Sciatic nerve (tissue), 2 donors: ENCODE measurements at places on chromosomes 3 and 15.

DNA sequence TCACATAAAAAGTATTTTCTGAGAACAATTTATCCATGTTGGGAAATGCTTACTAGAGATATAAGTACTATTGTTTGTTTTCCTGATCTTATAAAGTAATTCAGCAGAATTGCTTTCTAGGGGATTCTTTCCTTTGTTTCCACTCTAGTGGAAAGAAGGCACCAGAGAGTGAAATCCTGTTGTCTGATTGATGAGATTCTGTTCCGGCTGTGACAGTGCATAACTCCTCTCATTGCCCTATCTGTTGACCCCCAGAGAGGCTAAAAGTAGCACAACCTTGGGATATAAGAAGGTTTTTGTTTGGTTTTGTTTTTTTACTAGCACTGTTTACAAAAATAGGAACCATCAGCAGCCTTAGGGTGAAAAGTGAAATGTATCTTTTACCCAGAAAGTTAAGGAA, 114.1 kb downstream of the ALCAM start:
- DNase-seq = no peak

DNA sequence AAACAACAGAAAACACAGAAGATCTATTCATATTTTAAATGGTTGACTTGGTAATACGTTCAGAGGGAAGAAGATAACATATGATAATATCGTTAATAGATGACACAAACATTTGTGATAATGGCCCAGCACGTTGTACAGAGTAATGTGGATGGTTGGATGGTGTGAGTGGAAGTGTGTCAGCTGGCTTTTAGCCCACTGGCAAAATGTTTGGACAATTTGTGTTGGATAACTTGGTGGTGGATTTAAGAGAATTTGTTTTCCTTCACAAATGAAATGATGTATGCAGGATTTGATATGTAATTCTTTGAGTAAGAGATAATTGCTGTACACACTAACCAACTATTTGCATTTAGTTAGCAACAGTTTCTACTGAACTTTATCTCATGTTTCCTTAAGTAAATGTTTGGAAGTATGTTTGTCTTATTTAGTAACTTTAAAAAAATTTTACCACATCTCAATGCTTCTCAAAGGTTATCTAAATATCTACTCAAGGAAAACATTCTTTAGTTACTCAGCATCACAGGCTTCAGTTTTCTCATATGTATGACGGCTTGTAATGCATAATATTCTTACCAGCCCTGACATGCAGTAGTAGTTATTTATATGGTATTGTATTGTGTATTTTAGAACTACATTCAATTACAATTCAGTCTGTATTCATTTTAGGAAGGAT, 328.5 kb upstream of the GOLIM4 start:
- DNase-seq = no peak

GRCh38 chr3:130789782-130790322, 43.2 kb upstream of the PIK3R4 start:
- DNase-seq = no peak

- peak; percentile 35 for DNase-seq
These were observed 43.5 kb downstream of the ACAD9 start for GRCh38 chr3:128922804-128923459.

GRCh38 chr15:90039996-90040395, 38.9 kb downstream of the ZNF710 start:
- no peak for DNase-seq

DNA sequence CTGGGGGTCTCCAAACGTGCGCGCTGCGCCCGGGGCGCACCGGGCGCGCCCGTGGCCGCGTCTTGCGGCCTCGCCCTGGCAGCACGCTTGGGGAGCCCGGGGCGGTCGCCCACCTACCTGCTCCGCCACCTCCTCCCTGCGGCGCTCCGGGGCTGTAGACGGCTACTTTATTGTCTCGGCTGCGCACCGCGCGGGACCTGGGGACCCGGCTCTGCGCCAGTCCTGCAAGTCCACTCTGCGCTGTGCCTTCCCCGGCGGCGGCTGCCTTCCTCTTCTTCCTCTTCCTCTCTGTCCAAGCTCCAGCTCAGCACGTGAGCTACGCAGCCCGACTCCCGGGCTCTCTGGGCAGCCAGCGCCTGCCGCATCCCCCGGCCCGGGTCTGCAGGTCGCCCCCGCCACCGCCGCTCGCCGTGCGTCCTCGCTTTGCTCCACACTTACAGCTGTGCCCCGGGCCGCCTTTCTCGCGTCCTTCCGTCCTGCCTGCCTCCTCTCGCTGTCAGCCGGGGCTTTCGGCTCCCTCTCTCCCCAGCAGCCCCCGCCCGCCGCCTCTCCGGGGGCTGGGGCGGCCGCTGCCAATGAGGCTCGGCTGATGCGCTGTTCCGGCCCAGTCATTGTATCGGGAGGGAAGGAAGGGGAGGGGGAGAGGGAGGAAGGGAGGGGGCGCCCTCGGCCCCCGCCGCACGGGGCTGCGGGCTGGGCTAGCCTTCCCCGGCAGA, 156.4 kb upstream of the FRMD4B start:
- DNase-seq = peak; percentile 63

DNA sequence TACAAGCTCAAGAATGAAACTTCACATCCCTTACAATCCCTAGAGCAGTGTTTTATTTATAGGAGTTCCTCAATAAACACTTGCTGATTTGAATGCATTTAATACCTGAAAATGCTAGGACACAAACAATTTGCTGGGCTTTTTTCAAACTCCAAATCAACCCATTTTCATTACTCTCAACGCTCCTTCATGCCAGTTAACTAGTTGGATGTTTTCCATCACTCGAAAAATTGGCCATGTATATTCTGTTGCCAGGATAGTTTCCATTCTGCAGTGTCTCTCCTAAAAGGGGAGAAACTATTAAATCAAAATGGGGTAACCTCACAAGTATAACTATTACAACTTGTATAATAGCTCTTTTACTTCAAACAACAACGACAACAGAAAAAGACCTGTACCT, 1.2 kb downstream of the GBE1 start:
- no peak for DNase-seq
